ENCODE measurements at places on chromosomes 4 and X. TPM values are rescaled to one million over a fixed set of nuclear protein-coding genes. Genes with fewer than 3 reads are reported as not detected.

The MXRA5 gene
- 0.21 TPM for total RNA-seq

The ODAPH gene
- total RNA-seq: not detected

The LIAS gene
- total RNA-seq: 18.1 TPM

The MRFAP1L1 gene
- total RNA-seq: 92.5 TPM

The FGA gene
- total RNA-seq: not detected

The VSIG4 gene
- not detected for total RNA-seq

The SPIN2B gene
- 2.7 TPM for total RNA-seq

The AMTN gene
- 98.3 TPM for total RNA-seq

The GLUD2 gene
- 2.6 TPM for total RNA-seq

DNA sequence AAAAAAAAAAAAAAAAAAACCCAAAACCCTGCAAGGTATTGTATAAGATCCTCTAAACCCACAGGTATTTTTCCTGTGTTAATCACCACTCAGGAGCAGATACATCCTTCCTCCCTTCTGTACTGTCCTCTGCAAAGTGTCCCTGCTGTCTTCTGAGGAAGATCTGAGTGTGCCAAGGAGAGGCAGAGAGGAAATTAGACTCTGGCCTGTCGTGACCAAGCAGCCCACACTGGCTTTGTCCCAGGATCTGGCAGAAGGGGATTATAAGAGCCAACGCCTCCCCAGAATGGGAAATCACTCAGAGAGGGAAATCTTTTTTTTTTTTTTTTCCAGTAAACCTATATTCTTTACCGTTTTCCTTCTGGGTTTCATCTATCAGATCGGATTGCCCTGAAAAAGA, 39.6 kb downstream of the PTCHD1 start:
- DNase-seq: peak; percentile 14

GRCh38 chr4:142696334-142697122, 149.6 kb downstream of the INPP4B start:
- DNase-seq: no peak

DNA sequence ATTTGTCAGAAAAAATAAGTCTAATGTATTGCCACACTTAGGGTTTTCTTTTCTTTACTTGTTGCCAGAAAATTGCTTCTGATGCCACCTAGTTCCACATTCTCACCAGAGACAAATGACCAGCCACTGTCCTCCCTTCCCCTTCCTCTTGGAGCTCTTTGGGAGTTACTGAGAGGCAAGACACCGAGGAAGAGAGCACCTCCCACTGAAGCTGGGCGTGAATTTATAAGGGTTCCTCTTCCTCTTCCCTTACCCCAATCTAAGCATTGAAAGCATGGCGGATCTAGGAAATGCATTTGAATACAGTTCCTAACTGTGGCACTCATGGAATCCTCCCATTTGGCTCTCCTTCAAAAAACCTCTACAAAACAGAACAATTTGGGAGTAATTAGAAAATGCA, 30.0 kb downstream of the ANXA3 start:
- no peak for DNase-seq

DNA sequence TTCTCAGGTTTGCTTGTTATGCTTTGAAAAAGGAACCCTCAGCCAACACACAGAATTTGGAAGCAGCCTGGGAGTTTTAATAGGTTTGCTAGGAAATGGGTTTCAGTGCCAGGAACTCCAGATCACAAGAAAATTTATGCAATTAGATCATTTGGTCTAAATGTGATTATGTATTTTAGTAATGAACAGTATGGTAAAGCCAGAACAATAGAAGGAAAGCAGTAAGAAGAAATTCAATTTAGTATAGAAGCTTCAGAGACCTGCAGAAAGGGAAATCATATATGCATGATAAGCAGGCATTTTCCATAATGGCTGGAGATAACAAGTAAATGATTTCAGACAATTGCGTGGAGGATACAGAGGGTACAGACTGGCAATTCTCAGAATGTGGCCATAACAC, 184.7 kb downstream of the KCNIP4 start:
- no peak for DNase-seq

DNA sequence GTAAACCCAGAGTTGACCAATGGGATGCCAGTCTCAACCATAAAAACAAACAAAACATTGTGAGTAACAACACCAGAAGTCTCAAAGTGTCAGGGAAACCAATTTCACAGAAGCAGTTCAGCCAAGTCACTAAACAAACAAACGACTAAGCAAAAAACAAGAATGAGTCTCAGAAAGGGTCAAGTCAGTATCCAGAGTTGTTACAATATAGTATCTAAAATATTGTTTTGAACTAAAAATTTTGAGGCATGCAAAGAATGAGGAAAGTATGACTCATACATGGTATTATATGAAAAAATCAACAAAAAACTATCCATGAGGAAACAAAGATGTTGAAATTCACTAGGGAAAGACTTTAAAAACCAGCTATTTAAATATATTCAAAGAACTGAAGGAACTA, 70.6 kb downstream of the AR start:
- no peak for DNase-seq

DNA sequence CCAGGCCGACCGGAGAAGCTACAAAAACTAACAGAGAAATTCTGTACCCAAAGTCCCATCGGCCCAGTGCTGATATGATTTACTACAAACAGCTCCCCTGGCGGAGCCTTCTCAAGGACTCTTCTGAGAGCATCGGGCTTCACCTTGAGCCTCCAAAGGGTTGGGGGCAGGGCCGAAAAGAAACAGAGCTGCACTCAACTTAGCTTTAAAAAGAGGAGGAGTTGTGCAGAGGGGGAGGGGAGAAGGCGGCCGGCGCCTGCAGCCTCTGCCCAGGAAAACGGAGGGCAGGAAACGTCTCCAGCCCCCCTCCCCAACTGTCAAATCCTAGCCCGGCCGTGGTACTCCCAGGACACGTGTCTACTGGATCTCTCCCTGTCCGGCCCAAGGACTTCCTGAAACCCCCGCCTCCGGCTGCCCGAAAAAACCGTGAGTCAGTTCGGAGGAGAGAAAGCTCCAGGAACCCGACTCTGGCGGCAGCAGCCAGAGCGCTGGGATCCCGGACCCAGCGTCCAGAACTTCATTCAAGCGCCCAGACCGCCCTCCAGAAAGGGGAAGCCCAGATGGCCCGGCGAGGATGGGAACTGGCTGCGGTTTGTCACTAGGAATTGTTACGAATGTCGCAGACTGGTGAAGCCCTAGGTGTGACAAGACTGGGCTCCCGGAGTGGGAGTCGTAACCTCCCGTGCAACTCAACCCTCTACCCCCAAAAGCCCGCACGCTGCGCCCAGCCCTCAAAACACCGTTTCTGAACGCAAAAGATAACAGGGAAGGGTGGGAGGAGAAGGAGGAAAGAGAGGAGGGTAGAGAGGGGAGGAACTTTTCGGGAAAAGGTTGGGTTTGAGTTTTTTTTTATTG, 973 bp downstream of the ADAMTS3 start:
- DNase-seq: peak; percentile 70

DNA sequence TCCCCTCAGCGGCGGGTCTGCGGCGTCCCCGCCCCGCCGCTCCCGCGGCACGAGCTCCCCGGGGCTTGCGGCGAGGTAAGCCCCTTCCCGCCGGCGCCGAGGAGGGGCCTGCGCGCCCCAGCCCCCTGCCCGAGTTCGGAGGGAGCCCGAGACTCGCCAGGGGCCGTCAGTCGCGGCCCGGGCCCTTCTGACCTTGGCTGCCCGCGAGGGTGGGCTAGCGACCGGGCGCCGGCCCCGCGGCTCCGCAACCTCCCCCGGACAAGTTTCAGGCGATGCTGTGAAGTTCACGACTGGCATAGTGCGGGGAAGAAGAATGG, 554 bp downstream of the CDKL5 start:
- DNase-seq: no peak

GRCh38 chr4:61517144-61517543, 317.0 kb downstream of the ADGRL3 start:
- no peak for DNase-seq

- DNase-seq: no peak
These were observed 285.5 kb downstream of the CRLF2 start for GRCh38 chrX:926991-927390.

DNA sequence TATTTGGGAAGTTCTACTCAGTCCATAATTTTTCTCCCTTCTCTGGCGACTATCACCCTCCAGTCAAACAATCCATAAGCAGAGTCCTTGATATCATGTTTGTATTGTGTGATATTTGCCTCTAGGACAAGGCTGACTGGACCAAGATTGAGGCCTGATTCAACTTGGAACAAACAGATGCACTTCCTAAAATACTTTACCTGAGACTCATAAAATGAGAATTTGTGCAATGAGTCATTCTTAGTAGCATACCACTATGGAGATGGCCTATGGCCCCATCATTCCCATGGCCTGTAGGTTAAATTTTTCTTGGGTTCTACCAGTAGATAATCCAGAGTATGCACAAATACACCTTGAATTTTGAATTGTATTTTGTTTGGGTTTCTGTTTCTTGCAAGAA, 74.2 kb upstream of the DMD start:
- DNase-seq: no peak

DNA sequence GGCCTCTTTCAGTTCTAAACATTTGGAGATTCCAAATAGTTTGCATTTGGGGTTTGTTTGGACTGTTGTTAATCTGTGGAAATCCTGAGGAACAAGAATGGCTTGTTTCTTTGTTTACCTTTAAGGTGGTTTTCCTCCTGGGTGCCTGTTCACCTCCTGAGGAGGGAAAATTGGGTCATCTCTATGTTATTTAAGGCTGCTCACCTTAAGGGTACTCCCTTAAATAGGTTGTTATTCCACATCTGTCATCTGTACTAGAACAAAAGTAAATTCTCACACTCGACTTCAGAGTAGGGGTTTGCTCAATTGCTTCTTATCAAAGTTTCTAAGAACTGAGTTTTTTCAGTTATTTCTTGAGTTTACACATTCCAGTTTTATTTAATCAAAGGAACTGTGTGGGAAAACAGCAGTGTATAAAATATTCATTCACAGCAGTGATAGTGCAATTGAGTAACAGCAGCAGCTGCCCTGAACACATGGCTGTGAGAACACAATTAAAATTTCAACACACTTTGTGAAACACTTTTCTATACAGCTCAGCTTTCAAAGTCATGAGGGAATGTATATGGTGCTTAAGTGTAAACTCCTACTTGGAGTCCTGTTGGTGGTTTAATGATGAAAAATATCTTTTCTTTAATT, 238.5 kb upstream of the PGRMC2 start:
- DNase-seq: no peak

DNA sequence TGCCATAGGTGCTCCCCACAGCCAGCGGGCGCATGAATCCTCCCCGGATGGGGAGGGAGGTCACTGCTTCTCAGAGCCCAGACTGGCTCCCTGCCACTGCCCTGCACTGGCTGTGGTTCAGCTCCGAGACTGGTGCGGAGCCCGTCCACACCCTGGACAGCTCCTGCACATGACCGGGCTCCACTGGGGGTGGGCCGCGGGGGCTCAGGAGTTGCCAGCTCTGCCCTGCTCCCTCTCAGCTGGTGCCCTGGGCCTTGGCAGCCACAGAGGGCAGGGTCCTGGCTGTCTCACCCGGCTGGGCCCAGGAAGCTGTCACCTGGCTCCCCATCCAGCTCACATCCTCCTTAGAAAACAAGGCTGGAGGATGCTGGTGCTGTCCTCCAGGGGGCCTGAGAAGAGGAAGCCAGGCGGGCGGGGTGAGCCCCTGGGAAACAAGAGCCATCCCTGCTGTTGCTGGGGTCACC, 64.9 kb upstream of the ADRA2C start:
- DNase-seq: no peak

DNA sequence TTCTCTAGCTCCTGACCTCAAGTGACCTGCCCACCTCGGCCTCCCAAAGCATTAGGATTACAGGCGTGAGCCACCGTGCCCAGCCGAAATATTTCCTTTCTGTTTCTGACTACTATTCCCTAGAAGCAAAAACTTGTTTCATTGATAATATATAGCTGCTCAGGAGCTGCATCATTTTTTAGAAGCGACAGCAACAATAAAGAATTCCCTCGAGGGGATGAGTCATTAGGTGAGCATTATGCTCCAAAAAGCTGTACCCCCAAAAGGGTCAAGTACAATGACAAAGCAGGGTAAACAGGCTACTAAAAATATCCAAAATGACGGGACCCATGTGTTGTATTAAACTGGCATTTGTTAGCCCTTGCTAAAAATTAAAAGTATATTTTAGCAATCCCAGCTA, 67.0 kb downstream of the RBM47 start:
- DNase-seq: peak; percentile 13

GRCh38 chr4:38085751-38086150, 125.6 kb downstream of the PTTG2 start:
- no peak for DNase-seq

DNA sequence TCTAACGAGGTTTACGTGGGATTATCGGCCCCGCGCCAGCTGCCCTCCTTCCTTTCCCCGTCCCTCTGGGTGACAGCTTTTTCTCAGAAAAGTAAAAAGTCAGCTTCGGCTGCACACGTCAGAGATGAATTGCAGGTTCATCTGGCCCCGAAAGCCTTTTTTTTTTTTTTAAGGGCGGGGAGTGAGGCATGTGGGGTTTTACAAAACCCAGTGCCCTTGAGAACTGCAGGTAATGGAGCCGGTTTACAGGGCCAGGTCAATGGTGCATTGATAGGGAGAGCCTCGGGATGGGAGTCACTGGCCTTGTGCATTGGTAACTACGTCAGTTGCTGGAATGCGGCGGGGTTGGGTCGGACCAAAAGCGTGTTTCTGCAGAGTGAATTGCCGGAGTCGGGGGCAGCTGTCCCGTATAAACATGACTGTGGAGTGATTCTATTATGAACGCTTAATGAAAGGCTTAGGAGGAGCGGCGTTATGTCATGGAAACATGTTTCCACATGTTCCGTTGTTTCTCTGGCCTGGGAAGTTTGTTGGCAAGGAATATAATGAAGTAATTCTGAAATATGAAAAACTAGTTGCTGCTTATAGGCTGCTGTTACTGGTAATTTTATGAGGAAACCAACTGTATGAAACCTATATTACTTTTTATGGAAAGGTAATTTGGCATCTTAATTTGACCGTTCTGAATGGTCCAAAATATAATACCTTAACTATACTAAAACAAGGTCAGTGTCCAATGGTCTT, 1.1 kb downstream of the HSPA4L start:
- peak; percentile 42 for DNase-seq

- no peak for DNase-seq
These were observed 53.6 kb upstream of the HPSE start for GRCh38 chr4:83388313-83388676.

- DNase-seq: no peak
These were observed 1840.1 kb downstream of the PCDH7 start for GRCh38 chr4:32560306-32560705.

GRCh38 chr4:26141911-26142638, 178.7 kb upstream of the RBPJ start:
- DNase-seq: no peak

- no peak for DNase-seq
These were observed 3.9 kb upstream of the KLHL8 start for GRCh38 chr4:87224141-87224923.

GRCh38 chr4:132587626-132588025, 561.5 kb upstream of the PCDH10 start:
- DNase-seq: no peak

- DNase-seq: no peak
These were observed 71.0 kb downstream of the LAS1L start for GRCh38 chrX:65463550-65463949.

- no peak for DNase-seq
These were observed 110.2 kb upstream of the ADRA2C start for GRCh38 chr4:3655963-3656362.

GRCh38 chr4:182143822-182144625, 99.2 kb upstream of the TENM3 start:
- peak; percentile 86 for DNase-seq

Measured in Daoy (cell line).